NCI-H1092 treated with DMSO at 0.1 percent for 48 hours (cell line): ENCODE measurements at places on chromosomes 11 and 22.

- DNase-seq: no peak
These were observed 87.4 kb upstream of the SHISAL1 start for GRCh38 chr22:44399906-44400762.

DNA sequence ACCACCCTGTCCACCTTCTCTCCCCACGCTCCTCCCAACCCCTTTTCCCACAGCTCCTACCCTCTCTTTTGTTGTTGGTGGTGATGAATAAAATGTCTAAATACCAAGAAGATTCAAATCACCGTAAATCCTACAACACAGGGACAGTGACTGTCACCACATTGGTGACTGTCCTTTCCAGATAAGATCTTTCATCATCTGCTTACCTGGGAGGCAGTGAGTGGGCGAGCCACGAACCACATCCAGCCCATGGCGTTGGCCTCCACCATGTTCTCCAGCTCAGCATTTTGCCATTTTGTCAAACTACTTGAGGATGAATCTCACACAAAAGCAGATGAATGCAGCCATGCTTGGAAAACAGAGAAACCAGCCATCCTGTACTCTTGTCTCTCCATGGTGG is 6.7 kb upstream of the CYTH4 start:
- no peak for DNase-seq

- DNase-seq: no peak
These were observed 24.2 kb downstream of the MED15 start for GRCh38 chr22:20531404-20532201.

DNA sequence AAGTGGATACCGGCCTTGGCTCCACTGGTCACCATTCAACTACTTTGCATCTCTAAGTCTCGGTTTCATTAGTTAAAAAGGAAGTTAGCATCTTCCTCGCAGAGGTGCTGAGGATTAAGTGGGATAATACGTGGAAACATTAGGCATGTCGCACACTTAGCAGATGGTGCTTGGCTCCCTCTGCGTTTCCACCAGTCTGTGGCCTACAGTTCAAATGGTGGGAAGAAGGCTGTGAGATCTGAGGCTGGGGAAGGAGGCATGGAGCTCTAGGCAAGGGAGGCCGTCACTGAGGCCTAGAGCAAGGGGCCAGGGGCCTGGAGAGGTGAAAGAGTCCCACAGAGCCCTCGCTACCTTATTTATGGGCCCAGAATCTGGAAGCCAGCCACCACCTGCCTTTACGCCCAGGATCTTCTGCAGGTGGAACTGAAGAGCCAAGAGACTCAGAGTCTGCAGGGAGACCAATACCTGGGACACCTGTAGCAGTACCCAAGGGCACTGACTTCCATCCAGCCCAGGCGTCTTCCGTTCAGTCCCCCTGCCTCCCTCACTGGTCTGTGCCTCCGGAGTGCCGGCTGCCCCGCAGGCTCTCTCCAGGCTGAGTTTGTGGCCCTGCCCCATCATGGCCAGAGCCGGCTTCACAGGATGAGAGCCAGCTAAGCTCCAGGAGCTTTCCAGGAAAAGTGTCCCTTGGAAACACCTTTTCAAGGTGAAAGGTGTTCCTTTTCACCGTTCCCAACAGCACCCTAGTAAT is 66.1 kb upstream of the A4GALT start:
- no peak for DNase-seq

- DNase-seq: no peak
These were observed 40.7 kb downstream of the OR4C45 start for GRCh38 chr11:50073113-50074105.

DNA sequence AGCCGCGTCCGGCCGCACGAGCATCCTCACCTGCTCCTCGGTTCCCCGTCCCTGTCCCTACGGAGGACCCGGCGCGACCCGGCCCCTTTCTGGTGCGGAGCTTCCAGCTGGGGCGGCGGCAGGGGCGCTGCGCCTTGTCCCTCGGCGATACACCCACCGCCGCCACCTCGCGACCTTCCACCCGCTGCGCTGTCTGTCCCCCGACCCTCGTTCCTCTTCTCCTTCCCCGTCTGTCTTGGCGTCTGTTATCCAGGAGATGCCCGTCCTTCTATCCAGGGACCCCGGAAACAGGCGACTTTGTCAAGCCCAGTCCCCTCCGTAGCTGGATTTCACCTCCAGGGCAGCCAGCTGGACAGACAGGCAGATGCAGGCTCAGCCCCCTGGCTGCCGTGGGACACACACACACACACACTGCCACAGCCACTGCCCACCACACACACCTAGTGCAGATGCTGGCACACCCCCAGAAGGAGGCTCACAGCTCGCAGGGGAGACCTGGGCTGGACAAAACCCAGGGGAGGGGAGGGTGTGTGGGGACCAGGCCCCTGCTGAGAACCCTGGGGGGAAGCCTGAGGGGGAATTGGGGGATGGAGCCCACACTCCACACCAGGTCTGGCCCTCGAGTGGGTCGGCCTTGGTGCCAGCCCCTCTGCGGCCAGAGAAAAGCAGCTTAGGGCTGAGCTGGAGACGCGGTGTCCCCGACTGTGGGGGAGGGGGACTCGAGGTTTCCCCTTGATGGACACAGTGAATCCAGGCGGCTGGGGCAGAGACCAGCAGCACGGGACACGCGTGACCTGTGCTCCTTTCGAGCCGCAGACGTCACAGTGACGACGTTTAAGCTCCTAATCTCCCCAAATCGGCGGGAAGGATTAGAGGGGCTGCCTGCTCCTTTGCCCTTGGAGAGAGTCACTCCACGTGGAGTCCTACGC is 788 bp downstream of the DRD4 start:
- no peak for DNase-seq

DNA sequence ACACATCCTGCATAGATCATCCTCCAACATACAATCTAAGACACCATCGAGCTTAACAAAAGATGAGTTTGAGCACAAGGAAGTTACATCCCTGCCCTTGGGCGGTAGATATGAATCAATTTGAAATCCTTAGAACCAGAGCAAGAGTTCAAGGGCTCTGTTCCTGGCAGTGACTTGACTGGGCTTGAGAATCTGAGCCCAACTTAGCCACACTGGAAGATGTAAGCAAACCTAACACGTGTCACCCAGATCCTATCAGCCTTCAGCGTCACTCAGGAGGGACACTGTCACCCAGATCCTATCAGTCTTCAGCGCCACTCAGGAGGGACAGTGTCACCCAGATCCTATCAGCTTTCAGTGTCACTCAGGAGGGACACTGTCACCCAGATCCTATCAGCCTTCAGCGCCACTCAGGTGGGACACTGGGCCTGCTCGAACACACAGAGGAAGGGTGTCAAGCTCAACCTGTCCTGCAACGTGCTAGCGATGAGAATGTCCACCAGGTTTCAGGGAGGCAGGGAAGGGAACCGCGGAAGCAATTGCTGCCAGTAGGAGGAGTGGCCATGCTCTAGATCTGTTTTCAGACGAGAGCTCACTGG is 32.8 kb upstream of the CTSD start:
- DNase-seq: no peak

DNA sequence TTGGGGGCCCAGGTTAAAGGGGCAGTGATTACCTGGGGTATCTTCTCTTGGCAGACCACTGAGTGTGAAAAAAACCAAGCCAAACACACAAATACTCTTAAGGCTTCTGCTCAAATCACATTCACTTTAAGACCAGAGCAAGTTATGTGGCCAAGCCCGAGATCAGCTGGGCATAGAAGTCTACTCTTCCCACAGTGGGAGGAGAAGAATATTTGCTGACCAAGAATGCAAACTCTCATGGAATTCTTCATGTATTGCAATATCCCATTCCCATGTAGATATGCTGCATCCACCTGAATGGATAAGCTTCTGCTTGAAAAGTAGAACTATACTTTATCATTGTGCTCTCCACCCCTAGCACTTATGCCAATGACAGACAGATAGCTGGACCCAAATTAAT is 37.1 kb upstream of the C11orf87 start:
- no peak for DNase-seq

GRCh38 chr22:30865656-30866055 is 102.9 kb downstream of the MORC2 start:
- DNase-seq: no peak

GRCh38 chr11:71931245-71931602 is 2.4 kb downstream of the RNF121 start:
- no peak for DNase-seq

DNA sequence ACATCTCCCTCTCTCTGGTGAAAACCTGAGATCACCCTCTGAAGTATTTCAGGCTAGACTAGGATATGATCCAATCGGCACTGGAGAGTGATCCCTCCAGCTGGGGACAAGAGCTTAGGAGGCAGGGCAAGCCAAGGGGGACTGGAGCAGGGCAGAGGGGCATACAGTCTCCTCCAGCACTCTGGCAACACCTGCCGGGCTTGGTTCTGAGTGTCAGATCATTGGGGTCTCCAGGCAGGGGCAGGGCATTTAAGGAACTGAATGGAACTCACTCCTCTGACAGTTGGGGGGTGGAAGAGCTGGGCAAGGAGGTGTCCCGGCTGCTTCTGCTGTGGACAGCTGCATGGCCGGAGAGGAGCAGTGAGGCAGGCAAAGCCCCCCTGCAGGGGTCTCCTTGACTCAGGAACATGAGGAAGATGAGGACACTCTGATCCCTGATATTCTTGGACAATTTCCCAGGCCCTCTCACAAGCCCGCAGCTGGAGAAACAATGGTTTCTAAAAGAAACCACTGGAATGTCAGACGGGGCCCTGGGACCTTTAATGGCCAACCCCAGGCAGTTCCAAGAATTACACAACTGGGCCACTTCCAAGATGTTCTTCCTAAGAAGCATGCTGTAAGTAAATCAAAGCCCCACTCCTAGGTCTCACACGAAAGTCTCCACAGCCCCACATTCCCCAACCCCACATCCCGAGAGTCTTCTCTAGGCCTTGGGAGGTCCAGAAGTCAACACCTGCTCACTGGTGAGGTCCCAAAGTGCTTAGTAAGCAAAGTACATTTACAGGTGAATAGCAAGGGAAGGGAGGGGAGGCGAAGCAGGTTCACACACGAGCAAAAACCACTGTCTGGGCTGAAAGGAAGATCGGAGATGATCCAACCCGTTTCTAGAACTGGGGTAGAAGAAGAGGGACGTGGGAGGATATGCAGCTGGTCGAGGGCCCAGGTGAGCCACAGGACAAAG is 1.2 kb upstream of the CCDC86 start:
- no peak for DNase-seq

DNA sequence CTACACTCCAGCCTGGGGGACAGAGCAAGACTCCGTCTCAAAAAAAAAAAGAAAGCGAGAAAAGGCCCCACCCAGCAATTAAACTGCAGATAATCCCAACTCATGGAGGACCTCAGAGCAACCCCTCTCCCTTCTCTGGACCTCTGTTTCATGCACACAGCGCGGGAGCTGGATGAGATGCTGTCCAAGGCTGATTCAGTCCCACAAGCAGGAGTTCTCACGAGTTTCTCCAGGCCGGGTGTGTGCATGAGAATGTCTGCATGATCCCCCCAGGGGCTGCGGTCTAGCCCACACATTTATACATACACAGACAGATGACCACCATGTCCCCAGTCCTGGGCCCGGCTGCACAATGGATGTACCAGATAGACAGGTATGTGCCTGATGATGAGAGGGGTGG is 19.4 kb downstream of the ELFN2 start:
- no peak for DNase-seq

DNA sequence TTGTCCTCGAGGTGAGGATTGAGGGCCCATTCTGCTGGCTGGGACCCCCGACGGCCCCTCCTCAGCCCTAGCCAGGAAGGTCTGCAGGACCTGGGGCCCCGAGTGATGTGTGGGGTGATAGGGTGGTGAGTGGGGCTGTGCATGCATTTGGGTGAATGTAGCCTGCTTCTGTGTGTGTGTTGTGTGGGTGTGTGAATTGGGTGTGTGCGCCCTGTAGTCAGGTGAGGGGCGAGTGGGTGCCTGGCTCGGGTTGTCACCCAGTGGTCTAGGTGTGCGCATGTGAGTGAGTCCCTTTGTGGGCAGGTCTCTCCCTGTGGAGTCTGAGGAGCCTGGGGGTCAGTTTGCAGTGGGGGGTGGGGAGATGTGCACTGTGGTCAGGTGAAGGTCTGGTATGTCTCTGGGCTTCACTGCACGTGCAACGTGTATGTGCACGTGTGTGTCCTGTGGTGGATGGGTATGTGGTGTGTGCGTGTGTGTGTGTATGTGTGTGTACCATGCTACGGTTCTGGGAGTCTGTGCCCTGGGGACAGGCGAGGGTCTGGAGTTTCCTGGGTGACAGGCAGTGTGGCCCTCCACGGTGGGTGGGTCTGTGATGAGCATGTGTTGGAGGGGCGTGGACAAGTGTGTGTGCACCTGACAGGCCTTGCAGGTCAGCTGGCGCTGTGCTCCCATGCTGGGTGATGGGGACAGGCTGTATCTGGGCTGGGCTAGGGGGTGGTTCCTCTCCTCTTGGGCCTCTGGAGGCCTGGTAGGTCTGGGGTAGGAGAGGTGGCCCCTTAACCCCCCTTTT is 1.0 kb downstream of the TMEM151A start:
- no peak for DNase-seq

DNA sequence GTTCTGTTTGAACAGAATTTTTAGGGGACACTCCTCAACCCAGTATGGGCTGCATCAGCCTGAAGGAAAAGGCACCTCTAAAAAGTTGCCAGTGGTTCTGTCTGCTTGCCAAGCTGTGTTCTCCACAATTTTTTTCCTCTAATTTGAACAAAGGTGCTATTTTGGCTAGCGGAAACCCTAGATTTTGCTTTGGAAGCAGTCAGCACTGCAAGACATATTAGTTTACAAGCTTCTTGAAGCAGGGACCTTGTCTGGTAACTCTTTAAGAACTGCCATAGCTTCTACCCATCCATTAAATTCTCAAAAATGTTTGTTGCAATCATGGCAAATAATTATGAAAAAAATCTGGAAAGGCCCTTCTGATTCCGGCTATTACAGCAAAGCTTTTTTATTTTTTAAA is 75.6 kb upstream of the HEPHL1 start:
- no peak for DNase-seq

- DNase-seq: no peak
These were observed 23.5 kb upstream of the ARHGAP42 start for GRCh38 chr11:100663583-100663982.

DNA sequence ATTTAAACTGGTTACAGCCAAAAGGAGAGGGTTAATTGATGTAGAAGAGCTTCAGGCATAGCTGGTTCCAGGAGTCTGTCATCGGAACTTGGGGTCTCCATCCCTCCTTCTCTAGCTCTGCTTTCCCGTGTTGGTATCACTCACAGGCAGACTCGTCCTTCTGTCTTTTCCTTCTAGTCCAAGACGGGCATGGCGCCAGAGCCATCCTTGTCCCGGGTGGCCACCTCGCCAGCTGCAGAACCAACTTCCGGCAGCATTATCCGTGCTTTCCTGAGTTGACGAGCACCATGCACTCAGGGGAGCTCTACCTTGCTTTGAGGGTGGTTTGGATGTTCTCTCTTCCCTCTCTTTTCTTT is 14.7 kb downstream of the LINC01488 start:
- no peak for DNase-seq
